ENCODE measurements at places on chromosomes 2 and 18.

- peak; percentile 88 for DNase-seq
Observed at GRCh38 chr2:191318729-191319078, 73.5 kb downstream of the MYO1B start.

DNA sequence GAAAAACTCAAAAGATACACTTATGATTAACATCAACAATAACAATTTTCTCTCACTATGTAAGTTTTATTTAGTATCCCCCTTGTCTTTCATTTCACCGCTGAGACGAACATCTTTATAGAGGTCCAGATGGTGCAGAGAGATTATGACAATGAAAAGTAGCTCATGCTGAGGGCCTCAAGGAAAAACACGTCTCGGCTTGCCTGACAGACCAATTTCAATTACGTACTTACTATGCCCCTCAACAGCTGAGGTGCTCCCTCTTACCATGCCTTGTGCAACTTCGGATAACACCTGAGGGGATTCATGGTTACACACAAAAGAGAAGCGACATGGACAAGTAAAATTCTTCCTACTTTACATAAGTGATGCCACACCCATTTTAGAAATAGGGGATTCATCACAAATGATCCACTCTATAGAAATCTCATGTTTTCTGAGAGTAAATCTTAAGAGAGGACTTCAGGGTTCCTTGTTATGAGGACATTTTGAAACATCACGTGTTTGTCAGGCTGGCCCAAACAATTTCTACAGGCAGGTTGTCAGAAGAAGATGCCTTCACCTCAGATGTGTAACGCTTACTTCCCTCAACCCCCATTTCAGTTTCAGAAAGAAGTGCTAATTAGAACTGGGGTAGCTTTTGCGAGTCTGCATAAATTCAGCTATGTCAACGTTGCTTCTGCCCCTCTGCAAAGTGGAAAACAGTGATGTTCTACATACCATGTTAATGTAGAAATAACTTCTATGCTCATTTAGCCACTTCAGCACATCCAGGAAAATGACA is 191.4 kb downstream of the NRXN1 start:
- no peak for DNase-seq

- no peak for DNase-seq
Observed at GRCh38 chr2:30374380-30374779, 72.7 kb upstream of the LCLAT1 start.

DNA sequence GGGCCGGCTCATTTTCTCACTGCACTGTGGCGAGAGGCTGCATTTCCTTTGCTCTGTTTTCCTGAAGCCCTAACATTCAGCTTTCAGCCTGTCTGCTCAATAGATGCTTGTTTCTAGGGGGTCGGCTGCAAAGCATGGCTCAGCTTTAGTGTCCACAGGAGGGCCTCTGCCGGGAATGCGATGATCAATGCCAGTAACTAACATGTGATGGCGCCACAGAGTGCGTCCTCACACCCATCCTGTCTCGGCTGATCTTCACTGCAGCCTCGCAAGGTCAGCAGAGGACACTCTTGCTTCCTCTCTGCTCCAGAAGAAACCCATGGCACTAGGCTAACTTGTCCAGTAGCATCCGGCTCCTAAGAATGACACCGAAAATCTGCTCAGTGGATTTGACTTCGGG is 156.4 kb upstream of the PXDN start:
- no peak for DNase-seq

DNA sequence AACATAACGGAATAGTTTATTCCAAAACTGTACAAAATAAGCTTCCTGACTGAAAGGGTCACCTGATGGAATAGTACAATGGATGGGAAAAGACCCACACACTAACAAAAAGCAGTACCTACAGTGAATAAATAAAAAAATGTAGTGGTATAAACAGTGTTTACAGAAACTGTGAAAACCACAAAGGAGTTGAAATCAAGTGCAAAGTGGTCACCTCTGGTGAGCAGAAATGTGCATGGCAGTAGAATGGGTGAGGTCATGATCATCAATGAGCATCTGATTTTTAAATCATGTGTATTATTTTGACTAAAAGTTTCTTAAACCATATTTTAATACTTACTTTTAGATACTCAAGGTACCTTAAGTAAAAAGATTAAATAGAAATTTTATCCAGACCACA is 11.4 kb downstream of the WDSUB1 start:
- no peak for DNase-seq

- DNase-seq = peak; percentile 88
Observed at GRCh38 chr2:120396861-120397811, 51.2 kb downstream of the INHBB start.

- no peak for DNase-seq
Observed at GRCh38 chr18:61993831-61994230, 101.0 kb upstream of the RNF152 start.

DNA sequence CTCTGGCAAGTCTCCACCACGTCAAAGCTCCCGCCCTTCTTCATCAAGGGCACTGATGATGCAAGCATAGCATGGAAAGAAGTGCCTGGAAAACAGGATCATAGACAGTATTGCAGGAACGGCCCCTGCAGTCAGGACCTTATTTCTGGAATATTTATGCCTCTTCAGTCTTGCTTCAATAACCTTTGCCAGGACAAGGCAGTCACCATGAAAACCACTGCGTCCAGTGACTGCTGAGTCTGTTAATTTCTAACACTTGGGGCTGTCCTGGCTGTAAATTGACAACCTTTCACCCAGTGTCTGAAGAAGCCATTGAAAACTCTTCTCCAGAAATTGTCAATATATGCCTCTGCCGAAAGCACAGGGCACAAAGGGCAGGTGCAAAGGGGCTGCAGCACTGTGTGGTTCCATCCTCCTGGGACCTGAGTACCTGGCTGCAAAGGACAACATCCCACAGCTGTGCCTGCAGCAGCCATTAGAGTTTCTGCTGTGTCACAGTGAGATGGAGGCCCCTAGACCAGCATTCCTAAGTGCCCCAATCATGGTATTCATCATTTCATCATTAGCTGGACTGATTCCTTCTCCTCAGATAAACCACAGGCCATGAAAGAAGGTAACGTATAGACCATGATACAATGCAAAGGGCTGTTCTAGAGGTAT is 819.6 kb downstream of the RNF144A start:
- peak; percentile 67 for DNase-seq

GRCh38 chr2:65917986-65918385 is 485.6 kb upstream of the SPRED2 start:
- DNase-seq = no peak

- DNase-seq = no peak
Observed at GRCh38 chr2:41314511-41315070, 733.2 kb upstream of the PKDCC start.

DNA sequence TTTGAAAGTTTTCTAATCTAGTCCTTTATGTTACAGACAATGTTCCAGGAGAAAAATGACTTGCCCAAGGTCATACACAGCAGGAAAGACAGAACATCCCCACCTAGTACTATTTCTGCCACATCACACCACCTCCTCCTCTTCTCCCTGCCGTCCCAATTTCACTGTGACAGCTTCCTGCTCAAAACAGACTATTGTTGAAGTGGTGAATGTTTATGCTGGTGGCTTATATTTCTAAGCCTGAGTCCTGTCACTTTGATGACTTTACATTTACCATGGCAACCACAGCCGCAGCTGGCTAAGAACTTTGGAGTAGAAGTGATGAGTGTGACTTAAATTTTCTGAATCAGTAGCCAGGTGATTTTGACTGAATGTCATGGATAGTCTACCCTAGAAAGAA is 10.0 kb downstream of the GALNT5 start:
- DNase-seq = no peak

GRCh38 chr2:1989216-1989615 is 244.9 kb upstream of the PXDN start:
- DNase-seq = no peak

GRCh38 chr2:61380056-61380881 is 90.6 kb downstream of the USP34 start:
- no peak for DNase-seq

- DNase-seq = peak; percentile 32
Observed at GRCh38 chr18:28099237-28099636, 77.7 kb downstream of the CDH2 start.

- no peak for DNase-seq
Observed at GRCh38 chr2:60091266-60091665, 462.2 kb downstream of the BCL11A start.

DNA sequence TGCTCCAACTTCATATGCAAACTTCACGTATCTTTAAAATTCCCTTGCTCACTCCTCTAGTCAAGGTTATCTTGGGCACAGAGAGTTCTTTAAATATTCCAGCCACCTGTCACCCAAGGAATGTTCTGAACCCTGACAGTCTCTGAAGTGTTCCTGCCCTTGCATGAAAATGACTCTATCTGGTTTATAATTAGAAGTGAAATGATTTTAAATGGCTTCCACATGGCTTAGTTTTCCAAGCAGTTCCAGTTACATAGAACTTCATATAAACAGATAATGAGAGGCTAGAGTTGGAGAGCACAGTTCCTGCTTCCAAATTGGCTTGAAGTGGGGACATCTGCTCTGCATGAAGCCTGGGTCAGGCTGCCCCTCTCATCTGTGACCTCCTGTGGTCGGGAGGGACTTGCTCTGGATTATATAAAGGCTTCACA is 81.9 kb downstream of the SLC4A3 start:
- peak; percentile 32 for DNase-seq

- peak; percentile 55 for DNase-seq
Observed at GRCh38 chr2:9422321-9423099, 818 bp downstream of the ITGB1BP1 start.

DNA sequence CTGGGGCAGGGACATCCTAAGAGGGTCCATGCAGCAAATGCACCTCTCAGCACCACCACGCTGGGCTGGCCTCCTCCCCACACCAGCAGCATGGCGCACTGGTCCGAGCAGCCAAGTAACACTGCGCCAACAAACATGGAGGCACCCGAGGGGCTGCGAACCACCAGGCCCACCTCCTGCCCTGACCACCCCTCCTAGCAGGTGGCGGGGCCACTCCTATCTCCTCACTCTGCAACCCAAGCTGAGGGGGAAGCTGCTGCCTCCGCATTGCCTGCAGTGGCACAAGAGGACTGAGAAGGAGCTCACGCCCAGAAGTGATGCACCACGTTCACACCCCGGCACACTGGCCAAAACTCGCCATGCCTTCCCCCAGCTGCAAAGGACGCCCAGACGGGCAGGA is 94.4 kb downstream of the EIPR1 start:
- DNase-seq = no peak

- no peak for DNase-seq
Observed at GRCh38 chr18:49628119-49628518, 66.3 kb downstream of the LIPG start.

DNA sequence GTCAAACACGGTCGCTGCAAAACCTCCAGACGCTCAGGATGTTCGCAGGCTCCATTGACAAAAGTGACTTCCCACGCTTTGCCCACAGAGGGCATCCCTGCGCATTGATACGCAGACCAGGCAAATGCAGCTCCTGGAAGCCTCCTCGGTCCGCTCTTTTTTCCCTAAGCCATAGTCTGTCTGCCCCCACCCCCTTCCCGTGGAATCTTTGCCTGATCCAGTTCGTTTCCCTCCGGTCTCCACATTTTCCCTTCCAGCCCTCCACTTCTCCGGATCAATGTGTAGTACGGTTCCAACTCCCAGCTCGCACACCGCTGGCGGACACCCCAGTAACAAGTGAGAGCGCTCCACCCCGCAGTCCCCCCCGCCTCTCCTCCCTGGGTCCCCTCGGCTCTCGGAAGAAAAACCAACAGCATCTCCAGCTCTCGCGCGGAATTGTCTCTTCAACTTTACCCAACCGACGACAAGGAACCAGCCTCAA is at the start of gene DCC:
Gene DCC (plus strand): TSS at position 307 of the 481 bp plus-strand sequence. CDS start 591 bp downstream, outside the sequence.
- no peak for DNase-seq

DNA sequence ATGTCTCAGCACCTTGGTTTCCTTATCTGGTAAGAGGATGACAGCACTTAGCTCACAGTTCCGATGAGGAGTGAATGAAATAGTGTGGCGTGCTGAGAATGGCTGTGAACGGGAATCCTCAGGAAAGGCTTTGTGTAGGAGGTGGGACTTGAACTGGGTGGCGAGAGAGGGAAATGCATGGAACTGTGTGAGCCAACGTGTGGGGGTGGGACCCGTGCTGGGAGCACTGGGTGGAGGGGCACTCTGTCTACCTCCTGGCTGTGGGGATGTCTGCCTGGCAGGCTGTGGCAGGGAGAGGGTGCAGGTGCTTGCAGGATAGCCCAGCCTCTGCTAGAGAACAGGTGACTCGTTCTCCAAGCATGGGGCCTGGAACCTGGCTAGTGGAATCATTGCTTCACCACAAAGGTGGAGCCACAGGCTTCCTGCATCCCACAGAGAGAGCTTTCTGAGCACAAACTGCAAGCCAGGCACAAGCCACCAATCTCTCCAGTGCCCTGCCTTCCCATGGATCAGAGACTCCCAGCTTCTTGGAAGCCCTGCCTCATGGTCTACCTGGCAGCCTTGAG is 145.2 kb downstream of the CELF4 start:
- DNase-seq = no peak

- DNase-seq = no peak
Observed at GRCh38 chr2:84939426-84940087, 31.4 kb upstream of the KCMF1 start.

DNA sequence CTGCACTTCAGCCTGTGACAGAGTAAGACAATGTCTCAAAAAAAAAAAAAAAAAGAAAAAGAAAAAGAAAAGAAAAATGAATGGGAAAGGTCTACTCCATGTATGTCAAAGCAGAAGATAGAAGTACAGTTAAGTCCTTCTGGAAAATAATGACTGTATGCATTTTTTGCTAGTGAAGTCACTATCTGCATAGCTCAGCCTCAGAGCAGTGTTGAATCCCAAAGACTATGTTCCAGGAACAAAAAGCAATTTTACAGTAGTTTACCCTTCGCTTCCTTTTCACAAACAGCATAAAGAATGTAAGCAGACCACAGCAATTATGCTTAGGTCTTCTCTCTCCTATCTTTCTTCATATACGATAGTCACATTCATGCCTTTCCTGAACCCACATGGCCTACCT is 497.4 kb downstream of the CMPK2 start:
- peak; percentile 72 for DNase-seq

DNA sequence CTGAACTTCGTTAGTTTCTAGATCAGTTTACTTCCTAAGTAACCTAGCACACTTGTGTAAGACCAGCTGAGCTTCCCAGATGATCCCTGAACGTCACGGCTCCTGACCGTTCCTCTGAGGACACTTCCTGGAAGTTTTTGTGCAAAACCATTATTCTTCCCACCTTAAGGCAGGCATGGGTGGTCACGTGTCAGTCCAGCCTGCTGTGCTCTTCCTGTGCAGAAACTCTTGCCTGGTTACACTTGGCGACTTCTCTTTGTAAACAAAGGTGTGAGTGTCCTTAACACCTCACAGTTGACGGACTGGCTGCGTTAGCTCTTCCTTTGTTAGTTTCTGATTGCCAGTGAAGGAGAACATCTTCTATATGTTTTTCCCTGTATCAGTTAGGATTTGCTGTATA is 118.3 kb downstream of the SH3RF3 start:
- no peak for DNase-seq

All from EH (cell line).